Panc1 (cell line): ENCODE measurements at places on chromosomes 16 and 17. TPM values are rescaled to one million over a fixed set of nuclear protein-coding genes. Genes with fewer than 3 reads are reported as not detected.

GRCh38 chr16:72639494-72639893 lies 408.4 kb downstream of the ZFHX3 start:
- DNase-seq: no peak

- no peak for DNase-seq
Observed at GRCh38 chr17:70357190-70357589, 187.9 kb downstream of the KCNJ2 start.

- no peak for DNase-seq
Observed at GRCh38 chr17:44970136-44970741, 2.1 kb upstream of the C1QL1 start.

GRCh38 chr17:44376124-44376523 lies 12.5 kb upstream of the FAM171A2 start:
- no peak for DNase-seq

DNA sequence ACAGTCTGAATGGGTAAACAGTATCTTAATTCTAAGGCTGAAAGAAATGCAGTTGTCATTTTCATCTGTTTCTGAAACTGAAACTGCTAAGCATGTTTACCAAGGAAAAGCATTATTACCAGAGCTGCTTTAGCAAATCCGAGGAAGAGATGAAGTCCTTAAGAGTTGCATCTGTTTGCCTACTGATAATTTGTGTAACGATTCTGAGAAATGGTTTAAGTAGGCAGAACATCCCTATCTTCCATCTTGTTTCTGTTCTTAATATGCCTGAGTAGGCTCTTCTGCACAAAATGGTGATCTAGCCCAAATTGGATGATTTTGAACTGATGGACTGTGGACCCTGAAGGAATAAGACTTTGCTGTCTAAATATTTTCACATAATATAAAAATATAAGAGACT lies 34.9 kb downstream of the NUP93 start:
- DNase-seq: no peak

The NPIPB13 gene
- 19.8 TPM for total RNA-seq

The C16orf54 gene
- total RNA-seq: 0.18 TPM

DNA sequence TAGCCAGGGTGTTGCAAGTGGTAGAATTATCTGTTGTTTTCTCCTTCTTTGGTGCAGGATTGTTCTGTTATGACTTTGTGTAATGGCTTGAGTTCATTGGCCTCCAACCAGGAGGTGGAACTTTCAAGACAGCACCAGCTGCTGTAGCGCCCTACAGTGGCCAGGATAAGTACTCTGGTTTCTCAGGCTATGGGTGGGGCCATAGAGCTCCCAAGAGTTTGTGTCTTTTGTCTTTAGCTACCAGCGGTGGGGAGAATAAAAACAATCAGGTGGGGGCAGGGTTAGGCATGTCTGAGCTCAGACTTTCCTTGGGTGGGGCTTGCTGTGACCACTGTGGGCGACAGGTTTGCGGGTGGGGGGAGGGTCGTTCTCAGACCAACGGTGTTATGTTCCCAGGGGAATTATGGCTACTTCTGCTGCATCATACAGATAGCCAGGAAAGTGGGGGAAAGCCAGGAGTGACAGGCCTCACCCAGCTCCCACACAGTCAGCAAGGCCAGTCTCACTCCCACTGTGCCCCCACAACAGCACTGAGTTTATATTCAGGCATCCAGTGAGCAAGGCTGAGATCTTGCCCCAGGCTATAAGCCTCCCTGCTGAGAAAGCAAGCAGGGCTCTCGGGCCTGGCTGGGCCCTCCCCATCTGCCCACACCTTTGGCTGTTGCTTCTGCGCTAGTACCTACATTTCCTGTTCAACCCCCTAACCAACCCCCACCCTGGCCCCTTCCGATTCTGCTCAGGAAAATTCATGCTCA lies 15.4 kb downstream of the ABCA10 start:
- DNase-seq: no peak
